ENCODE measurements at places on chromosomes 3 and 15.

DNA sequence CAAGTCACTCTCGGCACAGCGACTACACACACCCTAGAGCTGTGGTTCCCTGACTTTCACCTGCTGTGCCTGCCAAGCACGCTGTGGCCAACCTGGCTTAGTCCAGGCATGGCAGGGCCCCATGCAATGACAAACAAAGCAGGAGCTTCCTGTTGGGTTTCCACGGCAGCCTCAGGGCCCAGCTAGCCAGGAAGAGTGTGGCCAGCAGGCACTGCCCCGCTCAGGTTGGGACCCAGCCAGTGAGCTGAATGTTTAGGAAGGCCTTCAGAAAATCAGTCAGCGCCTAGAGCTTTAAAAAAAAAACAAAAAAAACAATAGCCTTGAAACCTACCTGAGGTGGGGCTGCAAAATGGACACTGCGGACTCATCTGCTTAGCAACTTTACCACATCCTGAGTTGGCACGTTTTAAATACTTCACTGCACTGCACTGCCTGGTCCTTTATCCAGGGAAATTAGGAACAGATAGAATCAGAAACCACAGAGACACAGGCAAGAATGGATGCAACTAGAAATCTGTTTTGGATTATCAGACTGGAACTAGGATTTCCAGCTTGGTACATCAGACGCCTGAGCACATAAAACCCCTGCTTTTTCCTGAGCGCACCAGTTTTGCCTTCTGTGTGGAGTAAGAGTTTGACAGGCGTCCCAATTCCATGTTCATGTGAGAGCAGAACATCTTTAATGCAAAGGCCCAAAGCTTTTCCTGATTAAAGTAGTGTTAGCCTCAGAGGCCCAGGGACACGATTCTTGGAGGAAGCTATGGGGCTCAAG, 36.2 kb upstream of the LDHAL6B start:
- peak; percentile 94 for DNase-seq

GRCh38 chr3:126528800-126529541, 5.0 kb downstream of the CHST13 start:
- no peak for DNase-seq

GRCh38 chr3:71063773-71064290, 519.7 kb downstream of the FOXP1 start:
- no peak for DNase-seq

- no peak for DNase-seq
Measured at GRCh38 chr3:58394339-58394738, 39.3 kb downstream of the PDHB start.

Measured in breast epithelium (tissue), 4 donors.